ENCODE measurements at places on chromosomes 4 and X.

DNA sequence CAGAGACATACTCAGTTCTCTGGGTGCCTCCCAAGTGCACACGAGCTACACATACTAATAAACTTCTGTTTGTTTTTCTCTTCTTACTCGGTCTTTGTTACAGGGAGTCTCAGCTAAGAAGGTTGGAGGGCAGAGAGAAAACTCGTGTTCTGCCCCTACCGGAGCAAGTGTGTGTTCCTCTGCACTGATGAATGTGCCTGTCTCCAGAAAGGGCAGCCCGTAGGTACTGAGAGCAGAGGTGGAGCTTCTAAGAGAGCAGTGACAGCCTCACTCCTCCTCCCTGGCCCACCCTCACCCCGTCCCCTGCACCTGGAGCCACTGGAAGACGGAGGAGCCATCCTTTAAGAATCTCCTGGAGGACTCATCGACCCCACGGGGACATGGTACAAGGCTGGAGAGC lies 67.6 kb downstream of the MTNR1A start:
- DNase-seq: no peak

DNA sequence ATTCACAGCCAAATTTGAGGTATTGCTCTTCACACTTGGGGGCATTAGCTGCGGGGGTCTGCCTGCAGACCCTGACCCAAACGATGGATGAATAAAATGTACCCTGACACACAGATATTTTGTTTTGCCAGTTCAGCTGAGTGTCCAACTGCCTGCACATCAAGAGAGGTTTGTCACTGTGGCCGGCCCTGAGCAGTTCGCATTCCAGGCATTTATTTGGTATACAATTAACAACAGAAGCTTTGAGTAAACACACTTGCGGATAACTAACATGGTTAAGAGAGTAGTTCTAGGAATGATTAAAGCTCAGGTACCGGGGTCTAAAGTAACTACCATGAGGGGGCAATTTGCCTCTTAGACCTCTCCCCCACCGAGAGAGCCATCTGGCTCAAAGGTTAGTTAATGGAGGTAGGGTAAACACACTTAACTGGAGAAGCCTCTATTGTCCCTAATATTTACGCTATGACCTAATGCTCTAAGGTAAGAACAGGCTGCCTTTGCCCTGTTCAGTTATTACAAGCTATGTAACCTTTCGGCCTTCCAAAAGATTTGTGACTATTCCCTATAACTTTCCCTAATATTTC lies 162.0 kb downstream of the SNCA start:
- DNase-seq: no peak

- no peak for DNase-seq
These were observed 348.5 kb upstream of the NR3C2 start for GRCh38 chr4:148790691-148791090.

GRCh38 chrX:1300449-1300848 lies 31.8 kb downstream of the CSF2RA start:
- no peak for DNase-seq

- DNase-seq: no peak
These were observed 79.5 kb downstream of the FAM184B start for GRCh38 chr4:17701882-17702281.

DNA sequence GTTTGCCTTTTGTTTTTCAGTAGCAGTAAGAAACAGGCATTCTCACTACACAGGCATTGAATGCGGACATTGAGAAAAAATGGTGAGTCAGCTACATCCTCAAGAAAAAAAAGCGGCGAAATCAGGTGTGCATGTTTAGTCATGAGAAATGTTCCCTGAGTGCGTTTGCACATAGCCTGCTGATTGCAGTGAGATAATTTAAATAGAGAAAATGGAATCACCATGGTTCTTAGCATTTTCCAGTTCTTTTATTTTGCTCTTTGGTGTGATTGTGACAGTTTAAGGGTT lies 54.1 kb upstream of the CLDN34 start:
- DNase-seq: no peak

DNA sequence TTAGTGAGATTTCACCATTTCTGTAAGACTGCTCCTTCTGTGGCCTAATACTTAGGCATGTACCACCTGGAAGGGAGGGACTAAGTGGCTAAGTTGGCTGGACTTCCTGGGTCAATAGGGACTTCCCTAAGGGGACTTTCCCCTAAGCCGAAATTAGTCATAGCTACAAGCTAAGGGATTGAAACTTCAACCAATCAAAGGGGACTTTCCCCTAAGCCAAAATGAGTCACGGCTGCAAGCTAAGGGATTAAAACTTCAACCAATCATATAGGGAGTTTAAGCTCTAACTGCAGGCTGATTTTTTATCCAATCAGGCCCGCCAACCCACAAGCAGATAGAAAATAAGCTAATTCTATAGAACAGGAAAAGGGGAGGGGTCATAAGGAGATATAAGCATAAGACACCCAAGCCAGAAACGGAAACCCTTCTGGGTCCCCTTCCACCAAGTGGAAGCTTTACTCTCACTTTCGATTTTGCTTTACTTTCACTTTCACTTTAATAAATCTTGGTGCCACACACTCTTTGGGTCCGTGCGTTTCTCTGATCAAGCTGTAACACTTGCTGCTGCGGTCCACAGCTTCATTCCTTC lies 382.8 kb downstream of the KLHL4 start:
- DNase-seq: no peak

GRCh38 chrX:141619336-141619735 lies 29.8 kb downstream of the SPANXA2 start:
- no peak for DNase-seq

DNA sequence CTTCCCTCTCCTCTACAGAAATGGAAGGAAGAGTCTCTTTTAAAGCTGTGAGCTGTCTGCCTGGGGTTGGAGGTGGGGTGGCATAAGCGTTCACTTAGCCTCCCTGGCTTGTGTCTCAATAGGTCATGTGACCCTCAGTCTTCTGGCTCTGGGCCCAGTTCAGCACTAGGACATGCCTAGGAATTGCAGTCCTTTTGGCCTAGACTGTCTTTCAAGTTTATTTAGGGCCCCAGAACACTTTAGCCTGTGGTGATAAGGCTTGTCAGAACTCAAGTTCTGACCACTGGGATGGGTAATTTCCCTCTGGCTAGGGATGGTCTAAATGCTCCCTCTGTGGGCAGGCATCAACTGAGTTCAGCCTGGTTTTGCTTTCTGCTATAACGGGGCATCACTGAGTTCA lies 34.3 kb upstream of the ARMCX4 start:
- DNase-seq: no peak

DNA sequence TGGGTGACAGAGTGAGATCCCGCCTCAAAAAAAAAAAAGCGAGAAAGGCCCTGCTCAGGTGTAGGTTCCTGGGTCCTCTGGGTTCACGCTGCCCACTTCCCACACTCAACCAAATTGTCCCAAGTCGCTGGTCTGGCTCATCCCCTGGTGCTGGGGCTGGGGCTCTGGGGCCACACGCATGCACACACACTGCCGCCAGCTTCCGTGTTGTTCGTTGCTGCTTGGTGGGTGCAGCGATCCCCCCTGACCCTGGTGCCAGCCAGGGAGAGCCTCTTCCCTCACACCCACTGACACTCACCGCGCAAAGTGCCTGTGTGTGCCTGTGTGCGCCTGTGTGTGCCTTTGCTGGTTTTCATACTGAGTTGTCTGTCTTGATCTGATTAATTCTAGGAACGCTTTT lies 124.1 kb upstream of the NKX1-1 start:
- no peak for DNase-seq

DNA sequence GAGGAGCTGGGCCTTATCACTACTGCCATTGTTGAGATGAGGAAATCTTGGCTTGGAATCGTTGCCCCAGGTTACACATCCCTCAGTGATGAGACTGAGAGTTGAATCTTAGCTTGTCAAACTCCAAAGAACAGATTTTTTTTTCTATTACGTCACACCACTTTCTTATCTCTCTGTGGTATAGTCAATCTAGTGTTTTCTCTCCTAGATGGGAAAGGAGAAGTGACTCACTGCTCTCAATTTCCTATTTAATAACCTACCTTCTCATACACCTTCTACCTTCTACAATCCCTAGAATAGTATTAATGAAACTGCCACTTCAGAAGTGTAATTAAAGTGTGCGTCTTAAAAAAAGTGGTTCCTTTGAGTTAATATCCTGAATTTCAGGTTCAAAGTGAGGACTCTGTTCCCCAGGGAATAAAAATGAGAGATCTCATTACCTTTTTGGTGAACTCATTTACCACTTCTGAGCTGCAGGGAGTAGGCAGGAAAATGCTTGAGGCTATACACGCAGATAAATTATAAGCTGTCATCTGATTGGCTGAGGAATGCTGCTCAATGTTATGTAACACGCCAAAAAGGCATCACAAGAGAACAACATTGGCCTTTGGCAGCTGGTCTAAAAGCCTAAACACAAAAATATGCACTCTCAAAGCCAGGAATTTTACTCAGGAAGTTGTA lies 59.3 kb downstream of the MAD2L1 start:
- DNase-seq: no peak

DNA sequence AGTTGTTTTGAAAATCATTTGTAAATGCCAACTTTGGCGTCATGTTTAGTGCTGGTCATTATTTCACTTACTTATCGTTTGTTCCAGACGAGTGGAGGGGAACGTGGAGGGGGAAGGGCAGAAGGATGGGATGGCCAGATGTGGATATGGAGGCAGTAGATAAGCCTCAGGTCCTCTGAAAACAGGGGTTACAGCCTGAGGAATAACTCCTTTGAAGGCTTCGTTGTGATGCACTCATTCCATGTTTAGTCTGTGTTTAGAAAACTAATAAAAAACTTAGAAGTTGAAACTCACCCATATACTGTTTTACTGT lies 1.1 kb downstream of the MOB1B start:
- no peak for DNase-seq

DNA sequence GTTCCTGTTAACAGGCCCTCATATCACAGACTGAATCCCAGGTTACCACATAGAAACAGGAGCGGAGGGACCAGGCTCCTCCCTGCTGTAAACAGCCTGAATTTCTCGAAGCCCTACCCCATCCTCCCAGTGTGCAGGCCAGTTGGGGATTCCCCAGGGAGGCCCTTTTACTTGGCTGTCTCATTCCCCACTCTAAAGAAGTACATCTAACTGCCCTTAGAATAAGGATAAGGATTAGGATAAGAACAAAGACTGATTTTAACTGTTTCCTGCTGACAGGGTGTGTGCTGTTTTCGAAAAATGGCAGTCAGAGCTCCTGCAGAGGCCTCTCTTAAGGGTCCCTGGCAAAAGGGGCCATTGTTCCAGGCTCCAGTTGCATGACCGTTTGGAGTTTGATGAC lies 133.7 kb downstream of the PAPSS1 start:
- no peak for DNase-seq

GRCh38 chrX:64338296-64338695 lies 57.0 kb downstream of the MTMR8 start:
- DNase-seq: no peak

DNA sequence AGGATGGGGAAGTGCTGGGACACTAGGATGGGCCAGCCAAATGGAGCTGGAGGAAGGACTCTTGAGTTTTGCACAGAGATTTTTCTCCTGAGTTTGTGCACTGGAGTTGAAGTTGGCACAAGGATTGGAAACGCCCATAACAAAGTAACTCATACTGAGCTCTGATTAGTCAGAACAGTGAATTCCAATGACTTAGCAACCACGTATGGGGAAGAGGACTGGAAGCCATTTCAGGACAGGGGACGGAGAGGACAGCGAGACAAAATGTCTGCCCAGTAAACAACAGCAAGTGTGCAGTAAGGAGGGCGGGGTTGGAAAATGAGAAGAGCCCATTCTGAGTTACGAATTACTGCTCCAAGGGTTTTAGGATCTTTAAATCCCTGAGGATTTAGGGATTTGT lies 5.9 kb downstream of the RIPPLY1 start:
- DNase-seq: no peak

GRCh38 chr4:181757098-181757497 lies 486.1 kb upstream of the TENM3 start:
- DNase-seq: no peak

DNA sequence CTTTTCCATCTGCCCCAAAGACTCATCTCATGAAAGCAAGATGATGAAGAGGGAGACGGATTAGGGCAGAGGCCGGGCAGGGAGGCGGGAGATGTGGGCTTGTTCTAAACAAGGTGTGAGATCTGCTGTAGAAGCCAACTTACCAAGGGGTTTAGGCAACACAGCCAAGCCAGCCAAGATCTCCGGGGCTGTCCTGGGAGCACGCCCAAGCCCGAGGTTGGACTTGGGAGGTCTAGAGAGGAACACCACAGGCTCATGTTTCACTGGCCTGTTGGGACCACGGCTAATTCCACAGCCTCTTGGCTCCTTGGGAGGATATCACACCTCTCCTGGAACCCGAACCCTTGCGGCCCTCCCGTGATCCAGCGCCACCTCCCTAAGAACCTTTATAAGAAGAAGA lies 171.4 kb downstream of the CRLF2 start:
- no peak for DNase-seq

DNA sequence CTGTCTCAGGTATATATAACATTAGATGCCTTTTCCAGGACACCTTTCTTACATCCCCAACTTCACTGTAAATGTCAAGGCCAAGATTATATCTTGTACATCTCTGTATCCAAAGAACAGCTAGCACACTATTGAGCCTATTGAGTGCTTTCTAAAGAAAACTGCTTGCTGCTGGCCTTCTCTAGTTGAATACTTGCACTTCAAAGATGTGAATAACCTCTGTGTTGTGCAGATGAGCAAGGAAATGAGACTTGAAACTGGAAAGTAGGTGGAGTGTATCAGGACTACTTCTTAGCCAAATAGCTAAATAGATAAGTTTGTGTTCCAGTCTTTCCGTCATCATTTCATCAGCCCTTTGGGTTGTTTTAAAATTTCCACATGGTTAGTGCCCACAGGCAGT lies 704.4 kb upstream of the AMOT start:
- no peak for DNase-seq
